Cardiac muscle cell (in vitro differentiated cells and primary cell): ENCODE measurements at places on chromosomes 7 and 10.

DNA sequence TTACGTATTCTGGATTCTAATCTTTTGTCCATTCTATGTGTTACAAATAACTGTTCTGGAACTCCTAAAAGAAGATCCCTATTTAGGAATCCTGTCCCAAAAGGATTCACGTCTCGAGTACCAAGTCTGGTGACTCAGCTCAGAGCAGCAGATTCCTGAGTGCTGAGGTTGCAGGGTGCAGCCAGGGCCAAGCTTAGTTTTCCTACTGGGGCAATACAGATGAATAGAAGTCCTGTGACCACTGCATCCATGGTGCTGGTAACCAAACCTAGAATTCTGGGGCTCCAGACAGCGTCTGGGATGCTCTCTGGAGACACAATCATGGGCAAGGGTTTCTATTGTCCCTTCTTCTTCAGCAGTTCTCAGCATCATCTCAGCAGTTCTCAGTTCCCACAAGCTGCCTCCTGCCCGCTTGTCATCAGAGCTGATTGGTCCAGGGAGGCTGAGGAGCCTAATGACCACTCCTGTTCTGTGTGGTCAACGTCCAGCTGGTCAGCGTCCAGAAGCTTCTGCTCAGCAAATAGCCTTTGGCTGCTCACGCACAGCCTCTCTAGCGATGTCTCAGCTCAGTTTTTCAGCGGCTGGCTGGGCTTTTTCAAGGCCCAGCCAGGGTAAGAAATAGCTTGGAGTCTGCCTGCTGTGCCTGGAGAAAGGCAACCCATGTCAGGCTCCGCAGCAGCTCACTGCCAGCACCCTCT lies 50.4 kb upstream of the C7orf33 start:
- peak; percentile 66 for DNase-seq

DNA sequence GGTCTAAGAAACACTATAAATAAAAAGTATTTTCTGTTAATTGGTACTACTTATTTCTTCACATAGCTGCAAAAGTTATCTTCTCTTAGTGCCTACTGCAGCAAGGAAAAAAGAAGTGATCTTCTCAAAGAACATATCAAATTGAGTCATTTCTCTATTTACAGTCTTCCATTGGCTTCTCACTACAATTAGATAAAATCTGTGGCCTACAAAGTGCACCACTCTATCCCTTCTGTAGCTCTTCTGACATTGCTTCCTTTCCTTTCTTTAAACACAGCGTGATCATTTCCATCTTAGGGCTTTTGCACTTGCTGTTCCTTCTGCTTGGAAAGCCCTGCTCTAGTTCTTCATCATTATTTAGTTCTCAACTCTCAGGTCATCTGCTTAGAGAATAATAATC lies 44.7 kb downstream of the MXI1 start:
- DNase-seq = no peak

- DNase-seq = no peak
Observed at GRCh38 chr10:70271996-70272924, 11.5 kb downstream of the NPFFR1 start.

GRCh38 chr10:20446561-20447193 lies 450.4 kb downstream of the NEBL start:
- DNase-seq = no peak

DNA sequence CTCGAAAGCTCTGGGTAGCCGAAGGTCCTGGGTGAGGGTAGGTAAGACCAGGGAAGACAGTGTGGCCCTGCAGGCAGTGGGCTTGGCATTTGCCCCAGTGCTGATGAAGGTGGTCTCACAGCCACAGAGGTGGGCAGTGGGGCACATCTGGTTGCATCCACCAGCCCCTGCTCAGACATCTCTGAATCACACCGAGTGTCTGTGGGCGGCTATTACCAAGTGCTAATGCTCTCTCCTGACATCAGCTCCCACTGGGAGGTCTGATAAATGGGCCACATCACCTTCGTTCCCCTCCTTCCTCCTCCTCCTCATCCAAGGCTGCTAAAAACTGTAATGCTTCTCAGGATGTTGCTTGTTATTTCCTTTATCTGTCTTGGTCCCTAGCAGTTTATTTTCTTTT lies 330.9 kb upstream of the COBL start:
- DNase-seq = no peak

DNA sequence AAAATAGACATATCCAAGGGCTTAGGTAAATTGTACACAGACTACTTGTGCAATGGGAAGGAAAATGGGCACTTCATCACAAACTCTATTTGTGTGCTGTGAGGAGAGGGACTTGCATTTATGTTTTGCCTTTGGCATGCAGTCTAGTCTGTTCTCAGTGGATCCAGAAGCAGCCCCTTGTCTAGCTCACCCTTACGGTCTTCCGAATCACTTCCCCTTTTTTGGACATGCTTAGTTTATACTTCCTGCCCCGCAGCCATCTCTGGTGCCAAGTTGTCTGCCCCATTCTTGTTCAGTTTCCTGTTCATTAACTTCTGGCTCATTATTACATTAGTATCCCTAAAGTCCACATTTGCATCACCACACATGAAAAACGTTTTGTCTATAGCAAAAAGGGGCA lies 161.6 kb downstream of the NRCAM start:
- no peak for DNase-seq

- no peak for DNase-seq
Observed at GRCh38 chr7:104153287-104153686, 54.5 kb downstream of the ORC5 start.

DNA sequence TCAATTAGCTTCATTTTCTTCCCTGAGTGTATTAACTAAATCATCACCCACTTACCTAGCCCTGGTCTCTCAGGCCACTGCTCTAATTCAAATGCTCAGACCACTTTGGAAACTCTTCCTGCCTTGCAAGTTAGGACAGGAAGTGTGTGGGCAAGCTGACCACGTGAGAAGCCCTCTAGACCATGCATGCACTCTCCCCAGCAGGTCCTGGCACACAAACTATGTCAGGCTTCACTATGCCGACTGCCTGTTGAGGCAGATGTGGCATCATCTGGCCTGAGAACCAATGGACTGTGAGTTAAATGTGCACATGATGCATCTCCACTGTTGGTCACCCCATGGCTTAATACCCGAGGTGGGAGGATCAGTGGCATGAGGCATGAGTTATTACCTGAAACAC lies 439.6 kb downstream of the GRID1 start:
- no peak for DNase-seq

DNA sequence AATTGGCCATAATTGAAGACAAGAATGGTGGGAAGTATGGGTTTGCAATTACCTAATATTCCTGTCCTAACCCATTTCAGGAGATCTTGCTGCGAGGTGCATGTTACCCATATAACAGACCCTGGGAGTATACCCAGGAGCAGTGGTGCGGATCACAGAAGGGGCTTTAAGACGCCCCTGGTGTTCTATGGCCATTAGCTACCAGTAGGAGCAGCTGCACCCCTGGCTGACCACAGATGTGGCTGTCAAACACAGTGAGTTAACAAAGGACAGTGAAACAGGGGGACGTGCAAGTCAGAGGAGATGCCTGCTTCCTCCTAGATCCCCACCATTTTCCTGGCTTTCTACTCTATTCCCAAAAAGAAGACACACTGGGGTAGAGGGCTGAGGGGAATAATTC lies 25.2 kb downstream of the AOC1 start:
- no peak for DNase-seq

DNA sequence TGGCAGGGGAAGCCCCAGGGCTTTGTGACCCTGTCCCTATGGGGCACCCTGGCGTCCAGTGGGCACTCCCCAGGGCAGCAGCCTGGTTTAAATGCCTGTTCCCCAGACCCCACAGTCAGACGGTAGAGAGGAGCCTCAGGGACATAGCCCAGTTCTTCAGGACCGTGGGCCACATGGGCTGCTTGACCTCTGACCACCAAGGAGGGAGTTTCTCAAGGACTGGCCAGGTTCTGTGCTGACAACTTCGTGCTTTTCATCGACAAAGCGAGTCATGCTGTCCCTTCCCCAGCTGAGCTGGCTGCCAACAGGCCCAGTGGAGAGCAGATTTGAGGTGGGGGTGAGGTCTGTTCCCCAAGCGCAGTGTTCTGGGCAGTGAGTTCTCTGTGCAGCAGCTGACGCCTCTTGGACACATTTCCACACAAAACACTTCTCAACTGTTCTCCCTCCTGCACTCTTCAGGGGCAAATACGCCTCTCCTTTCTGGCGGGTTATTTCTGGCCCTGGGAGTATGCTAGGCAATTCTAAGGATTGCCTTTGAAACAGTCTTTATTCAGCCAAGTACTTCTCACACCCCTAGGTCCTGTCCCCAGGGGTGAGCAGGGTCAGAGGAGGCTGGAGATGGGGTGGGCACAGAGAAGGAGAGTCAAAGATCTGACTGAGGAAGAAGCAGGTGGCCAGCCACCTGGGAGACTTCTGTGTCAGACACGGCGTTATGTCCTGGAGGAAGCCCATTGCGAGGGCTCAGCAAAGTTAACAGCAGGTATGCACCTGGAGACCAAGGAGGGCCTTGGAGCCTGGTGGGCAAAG lies 57.3 kb upstream of the CAMK2B start:
- peak; percentile 19 for DNase-seq

GRCh38 chr10:120506674-120507073 lies 49.6 kb downstream of the PLPP4 start:
- no peak for DNase-seq

DNA sequence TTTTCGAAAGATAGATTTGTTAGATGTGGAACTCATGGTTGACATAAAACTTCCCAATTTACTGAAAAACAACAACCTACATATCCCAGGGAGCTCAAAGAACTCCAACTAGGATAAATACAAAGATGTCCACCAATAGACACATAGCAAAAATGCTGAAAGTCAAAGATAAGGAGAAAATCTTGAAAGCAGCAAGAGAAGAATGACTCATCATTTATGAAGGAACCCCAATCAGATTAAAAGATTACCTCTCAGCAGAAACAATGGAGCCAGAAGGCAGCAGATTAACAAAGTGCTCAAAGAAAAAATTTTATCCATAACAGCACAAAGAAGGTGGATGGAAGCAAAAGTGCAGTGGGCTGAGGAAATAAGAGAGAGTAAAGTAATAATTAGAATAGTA lies 908.6 kb downstream of the SORCS3 start:
- DNase-seq = no peak

GRCh38 chr10:89591796-89592271 lies 53.2 kb downstream of the PANK1 start:
- DNase-seq = peak; percentile 58

DNA sequence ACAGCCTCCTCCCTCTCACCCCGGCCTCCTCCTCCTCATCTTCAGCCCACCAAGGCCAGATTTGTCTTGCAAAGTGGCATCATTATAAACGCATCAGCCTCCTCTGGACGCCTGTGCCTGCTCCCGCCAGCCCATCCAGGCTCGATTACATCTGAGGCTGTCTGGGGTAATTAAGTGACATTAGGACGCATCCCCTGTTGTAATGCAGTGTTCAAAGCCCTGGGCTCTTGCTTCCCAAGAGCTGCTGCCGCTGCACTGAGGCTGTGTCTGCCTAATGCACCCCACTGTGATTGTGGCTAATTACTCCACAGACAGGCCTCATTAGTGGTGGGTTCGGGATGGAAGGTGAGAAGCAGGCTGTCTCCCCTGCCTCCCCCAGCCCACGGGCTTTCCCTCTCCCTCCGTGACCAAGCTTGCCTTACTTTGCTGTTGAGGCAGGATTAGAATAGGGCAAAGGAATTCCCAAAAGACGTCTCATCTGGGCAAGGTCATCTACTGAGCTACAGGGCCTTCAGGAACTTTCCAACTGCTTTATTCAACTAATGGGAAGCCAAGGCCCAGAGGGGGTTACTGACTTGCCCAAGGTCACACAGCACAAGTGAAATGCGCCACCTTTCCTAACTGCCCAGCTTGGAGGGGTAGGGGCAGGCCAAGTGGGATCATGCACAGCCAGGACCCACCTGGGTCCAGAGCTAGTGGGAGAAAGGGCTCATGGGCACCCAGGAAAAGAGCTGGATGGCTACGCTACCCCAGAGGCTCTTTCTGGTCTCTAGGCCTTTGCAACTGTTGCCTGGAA lies 66.2 kb upstream of the PCBD1 start:
- no peak for DNase-seq

- no peak for DNase-seq
Observed at GRCh38 chr10:123993534-123994416, 99.6 kb downstream of the CHST15 start.

DNA sequence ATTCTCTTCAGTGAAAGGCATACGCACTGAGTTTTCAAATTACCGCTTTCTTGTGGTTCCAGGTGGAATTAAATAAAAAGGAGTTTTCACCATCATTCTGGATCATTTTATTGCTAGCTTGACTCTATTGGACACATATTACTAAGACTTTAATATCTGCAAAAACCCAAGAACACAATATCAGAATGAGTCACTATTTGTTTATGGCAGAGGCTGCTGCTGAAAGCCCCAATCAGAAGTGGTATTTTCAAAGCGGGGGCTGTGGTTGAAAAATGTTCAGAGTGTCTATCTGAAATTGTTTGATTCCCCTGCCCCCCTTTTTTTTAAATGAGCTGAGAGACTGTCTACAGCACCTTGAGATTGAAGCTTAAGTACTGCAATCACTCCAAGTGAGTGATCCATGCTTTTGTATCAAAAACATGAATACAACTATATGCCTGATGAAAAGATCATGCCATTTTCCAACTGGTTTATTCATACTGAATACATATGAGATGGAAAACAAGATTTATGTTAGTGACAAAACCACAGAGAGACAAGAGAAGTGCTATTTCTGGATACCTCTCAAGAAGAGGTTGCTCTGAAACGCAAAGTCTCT lies 376.4 kb downstream of the HTR7 start:
- peak; percentile 21 for DNase-seq

GRCh38 chr7:5692112-5692844 lies 89.2 kb downstream of the RNF216 start:
- no peak for DNase-seq

DNA sequence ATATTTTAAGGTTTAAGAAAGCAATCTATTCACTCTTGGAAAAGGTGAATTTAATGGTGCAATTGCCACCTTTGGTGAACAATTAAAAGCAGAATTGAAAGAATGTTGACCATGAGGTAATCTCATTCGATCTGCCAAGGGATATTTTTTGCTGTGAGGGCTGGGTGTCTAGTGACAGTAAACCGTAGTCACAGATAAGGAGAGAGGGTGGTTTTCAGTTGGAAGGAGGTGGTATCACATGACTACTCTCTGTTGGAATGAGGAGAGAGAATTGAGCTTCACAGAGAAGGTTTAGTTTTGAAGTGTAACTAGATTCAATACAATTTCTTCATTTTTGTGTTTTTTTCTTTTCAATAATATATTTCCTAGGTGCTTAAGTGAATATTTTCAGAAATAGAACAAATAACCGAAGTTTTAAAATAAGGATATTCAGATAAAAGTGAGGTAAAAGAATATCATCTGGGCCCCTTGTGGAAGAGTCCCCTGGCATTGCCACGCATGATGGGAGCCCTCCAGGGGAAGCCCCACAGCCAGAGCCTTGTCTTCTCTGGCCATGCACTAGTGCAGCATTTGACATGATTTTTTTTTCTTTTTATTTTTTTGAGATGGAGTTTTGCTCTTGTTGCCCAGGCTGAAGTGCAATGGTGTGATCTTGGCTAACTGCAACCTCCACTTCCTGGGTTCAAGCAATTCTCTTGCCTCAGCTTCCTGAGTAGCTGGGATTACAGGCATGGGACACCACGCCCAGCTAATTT lies 73.4 kb downstream of the GPR141 start:
- no peak for DNase-seq
